ENCODE measurements at places on chromosomes 1 and 21.

DNA sequence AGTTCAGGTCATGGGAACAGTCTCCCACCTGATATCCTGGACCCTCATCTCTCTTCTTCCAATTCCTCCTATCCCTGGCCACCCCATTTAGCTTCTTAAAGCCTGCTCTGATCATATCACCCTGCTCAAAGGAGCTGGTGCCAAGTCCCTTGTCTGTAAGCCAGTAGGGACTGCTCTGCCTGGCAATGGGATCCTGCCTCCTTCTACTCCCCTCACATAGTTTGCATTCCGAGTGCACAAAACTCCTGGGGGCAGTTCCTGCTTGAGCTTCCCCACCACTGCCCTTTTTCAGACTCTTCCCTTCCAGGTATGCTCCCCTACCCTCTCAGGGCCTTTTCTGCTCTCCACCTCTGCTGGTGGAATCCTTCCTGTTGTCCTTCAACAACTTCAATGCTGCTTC, 48.1 kb downstream of the NGF start:
- no peak for DNase-seq

GRCh38 chr1:200364091-200364759, 45.6 kb downstream of the ZNF281 start:
- no peak for DNase-seq

GRCh38 chr1:241823925-241824324, 24.1 kb upstream of the EXO1 start:
- DNase-seq, result no peak

DNA sequence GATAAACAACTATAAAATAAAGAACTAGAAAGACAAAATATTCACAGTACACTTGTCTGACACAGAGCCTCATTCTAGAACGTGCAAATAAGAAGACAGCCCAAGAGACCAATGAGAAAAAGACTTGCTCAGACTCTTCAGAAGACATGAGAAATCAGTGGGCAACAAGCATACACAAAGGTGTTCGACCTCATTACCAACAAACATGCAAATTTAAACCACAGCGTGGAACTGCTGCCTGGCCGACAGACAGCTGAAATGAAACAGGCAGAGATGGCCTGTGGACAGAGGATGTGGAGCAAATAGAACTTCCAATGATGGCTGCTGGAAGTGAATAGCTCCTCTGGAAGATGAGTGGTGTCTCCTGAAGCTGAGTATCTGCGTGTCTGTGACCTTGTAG, 22.4 kb upstream of the COL6A1 start:
- no peak for DNase-seq

DNA sequence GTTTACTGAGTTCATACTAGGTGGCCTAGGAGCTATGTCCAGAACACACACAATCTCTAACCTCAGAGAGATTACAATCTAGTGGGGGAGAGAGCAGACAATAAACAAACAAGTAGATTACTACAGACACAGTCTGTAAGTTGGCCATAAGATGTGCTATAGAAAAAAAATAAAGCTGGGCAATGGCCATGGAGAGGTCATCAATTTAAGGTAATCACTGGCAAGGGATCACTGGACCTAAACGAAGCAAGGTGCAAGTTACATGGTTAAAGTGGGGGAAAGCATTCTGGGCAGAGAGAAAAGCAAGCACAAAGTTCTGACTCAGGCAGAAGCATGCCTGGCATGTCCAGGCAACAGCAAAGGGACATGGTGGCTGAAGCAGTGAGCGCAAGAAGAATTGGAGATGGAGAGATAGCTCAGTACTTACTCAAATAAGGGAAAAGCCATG, 147.0 kb downstream of the RERE start:
- no peak for DNase-seq

DNA sequence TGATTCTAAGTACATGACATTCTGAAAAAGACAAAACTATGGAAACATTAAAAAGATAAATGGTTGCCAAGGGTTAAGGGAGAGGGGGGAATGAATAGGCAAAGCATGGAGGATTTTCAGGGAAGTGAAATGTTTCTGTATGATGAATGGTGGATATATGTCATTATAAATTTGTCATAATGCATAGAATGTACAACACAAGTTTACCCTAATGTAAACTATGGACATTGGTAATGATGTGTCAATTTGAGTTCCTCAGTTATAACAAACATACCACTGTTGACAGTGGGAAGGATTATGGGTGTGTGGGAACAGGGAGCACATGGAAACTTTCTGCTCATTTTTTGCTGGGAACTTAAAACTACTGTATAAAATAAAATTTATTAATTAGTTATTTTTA, 427.1 kb upstream of the ESRRG start:
- no peak for DNase-seq

DNA sequence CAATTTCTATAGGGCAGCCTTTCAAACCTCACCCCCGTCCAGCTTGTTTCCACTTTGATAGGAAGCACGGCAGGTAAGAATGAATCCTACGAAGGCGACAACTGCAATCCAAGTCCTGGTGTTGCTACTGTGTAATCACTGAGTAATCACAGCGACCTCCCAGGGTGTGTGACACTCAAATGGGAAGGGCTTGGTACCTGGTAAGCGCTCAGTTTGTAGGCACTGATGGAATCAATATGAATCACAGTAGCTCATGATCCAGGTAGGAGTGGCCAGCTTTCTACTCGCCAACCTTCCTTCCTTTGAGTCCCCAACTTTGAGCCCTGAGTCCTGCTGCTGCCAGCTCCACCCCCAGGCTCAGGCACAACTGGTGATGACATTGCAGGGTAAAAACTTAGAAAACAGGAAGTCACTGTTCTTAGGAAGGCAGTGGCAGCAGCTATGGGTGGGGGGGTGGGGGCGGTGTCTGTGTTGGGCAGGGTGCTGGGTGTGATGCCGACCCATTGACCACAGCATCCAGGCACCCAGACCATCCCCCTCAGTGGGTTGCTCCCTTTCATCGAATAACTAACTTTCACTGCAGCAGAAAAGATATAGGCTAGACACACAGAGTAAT, 70.7 kb downstream of the CD247 start:
- DNase-seq, result peak; percentile 37

- DNase-seq, result no peak
Measured at GRCh38 chr1:94045465-94046056, 75.4 kb downstream of the ABCA4 start.

GRCh38 chr1:40653851-40654537, 11.5 kb downstream of the RIMS3 start:
- DNase-seq, result no peak

DNA sequence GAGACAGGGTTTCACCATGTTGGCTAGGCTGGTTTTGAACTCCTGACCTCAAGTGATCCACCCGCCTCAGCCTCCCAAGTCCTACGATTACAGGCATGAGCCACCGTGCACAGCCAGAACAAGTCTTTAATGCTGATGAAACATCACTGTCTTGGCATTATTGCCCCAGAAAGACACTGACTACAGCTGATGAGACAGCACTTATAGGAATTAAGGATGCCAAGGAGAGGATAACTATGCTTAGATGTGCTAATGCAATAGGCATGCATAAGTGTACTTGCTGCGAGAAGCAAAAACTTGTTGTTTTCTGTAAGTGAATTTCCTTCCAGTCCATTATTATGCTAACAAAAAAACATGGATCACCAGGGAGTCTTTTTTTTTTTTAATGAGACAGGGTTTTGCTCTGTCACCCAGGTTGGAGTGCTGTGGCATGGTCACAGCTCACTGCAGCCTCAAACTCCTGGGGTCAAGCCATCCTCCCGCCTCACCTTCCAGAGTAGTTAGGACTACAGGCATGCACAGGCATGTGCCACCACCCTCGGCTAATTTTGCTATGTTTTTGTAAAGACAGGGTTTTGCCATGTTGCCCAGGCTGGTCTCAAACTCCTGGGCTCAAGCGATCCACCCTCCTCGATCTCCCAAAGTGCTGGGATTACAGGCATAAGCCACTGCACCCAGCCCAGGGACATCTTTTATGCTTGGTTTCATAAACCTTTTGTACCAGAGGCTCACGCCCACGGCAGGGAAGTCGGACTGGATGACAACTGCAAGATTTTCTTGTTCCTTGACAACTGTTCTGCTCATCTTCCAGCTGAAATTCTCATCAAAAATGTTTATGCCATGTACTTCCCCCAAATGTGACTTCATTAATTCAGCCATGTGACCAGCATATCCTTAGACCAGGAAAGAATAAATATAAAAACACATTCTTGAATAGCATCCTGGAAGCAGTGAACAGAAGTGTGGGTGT, 23.1 kb downstream of the RHEX start:
- DNase-seq, result no peak

DNA sequence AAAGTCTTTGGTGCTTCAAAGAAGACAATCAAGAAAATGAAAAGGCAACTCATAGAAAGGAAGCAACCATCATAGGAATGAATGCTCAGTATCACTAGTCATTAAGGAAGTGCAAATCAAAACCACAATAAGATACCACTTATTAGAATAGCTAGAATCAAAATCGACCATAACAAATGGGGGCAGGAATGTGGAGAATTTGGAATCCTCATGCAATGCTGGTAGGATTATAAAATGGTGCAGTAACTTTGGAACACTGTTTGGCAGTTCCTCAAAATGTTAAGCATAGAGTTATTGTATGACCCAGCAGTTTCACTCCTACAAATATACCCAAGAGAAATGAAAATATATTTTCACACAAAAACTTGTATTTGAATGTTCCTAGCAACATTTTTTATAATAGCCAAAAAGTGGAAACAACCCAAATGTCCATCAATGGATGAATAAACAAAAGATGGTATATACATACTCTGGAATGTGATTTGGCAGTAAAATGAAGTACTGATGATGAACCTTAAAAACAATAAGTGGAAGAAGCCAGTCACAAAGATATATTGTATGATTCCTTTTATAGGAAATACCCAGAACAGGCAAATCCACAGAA, 105.6 kb downstream of the MIS18A start:
- no peak for DNase-seq

DNA sequence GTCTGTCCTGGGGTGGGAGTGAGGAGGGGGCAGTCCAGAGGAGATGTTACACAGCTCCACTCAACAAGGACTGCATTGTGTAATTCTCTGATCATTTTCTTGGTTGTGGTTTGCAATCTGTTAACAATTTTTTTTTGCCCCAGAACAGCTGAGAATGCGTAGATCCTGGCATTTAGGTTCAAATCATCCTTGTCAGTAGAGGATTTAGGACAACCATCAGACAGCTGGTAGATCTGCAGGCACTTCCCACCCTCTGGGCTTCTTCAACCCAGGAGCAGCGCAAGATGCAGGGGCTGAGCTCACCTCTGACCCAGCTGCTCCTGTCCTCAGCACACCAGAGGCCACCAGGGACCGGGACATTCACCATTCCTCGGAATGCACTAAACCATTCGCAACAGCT, 13.5 kb downstream of the BCAR3 start:
- DNase-seq, result no peak

DNA sequence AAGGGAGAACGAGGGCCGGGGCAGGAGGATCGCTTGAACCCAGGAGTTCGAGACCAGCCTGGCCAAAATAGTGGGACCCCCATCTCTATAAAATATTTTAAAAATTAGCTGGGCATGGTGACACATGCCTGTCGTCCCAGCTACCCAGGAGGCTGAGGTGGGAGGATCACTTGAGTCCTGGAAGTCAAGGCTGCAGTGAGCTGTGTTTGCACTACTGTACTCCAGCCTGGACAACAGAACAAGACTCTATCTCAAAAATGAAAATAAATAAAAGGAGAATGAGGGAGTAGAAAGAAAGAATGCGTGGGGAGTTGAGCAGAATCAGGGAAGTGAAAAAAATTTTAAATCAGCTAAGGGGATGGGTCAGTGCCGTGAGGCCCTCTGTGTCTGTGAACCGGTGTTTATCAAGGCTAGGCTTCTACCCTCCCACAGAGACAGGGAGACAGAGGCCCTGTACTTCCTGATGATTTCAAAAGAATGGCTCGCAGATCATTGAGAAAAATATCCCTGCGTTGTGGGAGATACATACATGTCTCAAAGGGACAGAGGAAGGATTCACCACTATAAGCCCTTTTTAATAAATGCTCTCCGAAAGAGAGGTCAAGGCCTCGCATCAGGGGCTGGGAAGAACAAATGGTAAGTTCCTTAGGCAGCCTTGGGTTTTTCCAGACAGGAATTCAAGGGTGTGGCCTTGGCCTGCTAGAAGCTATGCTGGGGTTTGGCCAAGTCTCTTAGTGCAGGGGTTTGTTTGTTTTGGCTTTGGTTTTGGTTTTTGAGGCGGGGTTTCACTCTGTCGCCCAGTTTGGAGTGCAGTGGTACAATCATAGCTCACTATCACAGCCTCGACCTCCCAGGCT, 20.7 kb downstream of the IL10RB start:
- no peak for DNase-seq

DNA sequence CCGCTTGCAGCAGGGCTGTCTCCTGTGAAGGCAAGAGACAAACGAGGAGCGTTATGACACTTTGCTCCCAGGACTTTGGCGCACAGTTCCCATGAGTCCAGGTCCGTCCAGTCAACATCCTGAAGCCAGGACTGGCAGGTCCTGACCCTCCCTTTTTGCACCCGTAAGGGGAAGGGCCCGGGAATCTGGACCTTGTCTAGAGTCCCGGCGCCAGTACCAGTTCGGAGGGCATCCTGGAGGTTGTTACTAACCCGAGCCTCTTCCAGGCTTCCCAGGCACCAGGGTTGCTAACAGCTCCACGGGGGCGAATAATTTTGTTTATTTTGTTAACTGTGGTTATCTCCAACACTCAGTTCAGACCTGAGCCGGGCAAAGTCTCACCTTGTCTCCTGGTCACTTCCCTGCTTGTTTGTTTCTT, 682 bp upstream of the RWDD3 start:
- DNase-seq, result no peak

GRCh38 chr1:66446261-66447001, 87.5 kb upstream of the SGIP1 start:
- DNase-seq, result peak; percentile 14

DNA sequence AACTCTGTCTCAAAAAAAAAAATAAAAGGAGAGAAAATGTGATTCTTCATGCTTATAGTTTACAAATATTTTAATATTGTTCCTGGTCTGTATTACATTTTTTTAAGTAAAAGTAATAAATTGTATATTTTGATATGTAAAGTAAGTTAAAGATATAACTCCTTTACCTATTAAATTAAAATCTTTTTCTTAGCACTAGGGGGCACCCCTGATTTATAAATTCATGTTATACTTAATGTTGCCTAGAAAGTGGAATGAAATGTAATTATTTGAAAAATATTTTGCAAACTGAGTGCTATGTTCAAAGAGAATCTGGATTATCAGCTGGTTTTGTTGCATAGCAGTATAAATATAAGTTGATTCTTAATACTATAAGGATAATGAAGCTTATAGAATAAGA, 49.2 kb downstream of the RALGPS2 start:
- DNase-seq, result no peak

DNA sequence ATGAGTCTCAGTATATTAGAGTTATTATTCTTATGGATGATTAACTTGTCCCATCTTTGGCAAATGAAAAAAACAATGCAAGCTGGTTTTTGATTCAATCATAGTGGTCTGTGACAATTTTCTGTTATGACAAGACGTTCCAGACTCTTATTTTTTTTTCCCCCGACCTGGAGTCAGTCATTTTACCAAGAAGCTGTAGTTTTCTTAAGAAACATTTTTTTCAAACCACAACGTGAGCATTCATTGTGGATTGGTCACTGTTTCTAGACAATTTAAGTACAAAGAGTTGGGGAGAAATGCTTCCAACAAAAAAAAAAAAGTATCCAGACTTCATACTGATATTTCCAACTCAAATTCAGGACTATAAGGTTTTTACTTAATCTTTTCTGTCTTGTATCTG, 8.0 kb upstream of the ANGPTL3 start:
- no peak for DNase-seq

- no peak for DNase-seq
Measured at GRCh38 chr1:40014253-40014706, 26.2 kb upstream of the CAP1 start.

GRCh38 chr21:34952701-34953100, 96.4 kb downstream of the RUNX1 start:
- no peak for DNase-seq

- no peak for DNase-seq
Measured at GRCh38 chr21:43269440-43269839, 100.6 kb downstream of the CRYAA start.

All from activated naive CD8-positive, alpha-beta T cell treated with anti-CD3 and anti-CD28 coated beads, Interleukin-2, amount 50 U/mL, for 16 hours (primary cell).